ENCODE measurements at places on chromosomes 2 and 18.

GRCh38 chr2:7523481-7524120, 606.4 kb downstream of the RNF144A start:
- DNase-seq = no peak

GRCh38 chr2:216632952-216633615, at the start of gene IGFBP2:
TSS of gene IGFBP2 (plus strand) at chr2:216633420. CDS start at chr2:216633524, 104 bp downstream.
- DNase-seq = no peak

DNA sequence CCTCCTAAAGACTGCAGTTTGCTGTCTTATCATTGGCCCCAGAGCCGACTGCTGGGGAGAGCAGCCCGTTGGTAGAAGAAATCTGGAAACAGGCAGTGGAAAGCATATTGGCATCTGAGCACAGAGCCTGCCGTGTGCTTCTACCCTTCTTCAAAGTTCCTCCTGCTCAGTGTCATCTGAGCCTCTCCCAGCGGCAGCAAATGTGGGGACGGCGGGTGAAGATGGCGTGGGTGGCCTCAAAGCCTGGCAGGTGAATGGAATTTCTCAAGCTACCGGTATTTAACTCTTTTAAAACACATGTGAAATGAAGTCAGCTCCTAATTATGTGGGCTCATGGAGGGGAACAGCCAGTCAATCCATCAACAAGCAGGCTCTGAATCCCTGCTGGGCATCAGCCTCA, 181.6 kb upstream of the PXDN start:
- DNase-seq = no peak

DNA sequence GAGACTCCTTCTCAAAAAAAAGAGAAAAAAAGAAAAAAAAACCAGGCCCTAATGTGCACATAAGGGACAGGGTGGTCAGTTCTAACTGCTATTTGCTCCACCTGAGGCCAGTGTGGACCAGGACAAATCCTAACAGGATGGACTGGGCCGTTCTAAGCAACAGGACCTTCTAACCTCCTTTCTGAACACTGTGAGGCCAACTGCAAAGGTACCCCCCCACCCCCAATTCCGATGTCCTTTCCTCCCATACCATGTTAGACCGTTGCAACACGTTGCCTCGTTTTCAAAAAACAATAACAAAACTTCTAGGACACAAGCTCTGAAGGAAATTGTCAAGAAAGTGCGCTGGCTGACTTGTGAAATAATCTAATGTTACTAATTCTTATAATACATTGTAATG, 1.2 kb downstream of the THAP4 start:
- DNase-seq = no peak

DNA sequence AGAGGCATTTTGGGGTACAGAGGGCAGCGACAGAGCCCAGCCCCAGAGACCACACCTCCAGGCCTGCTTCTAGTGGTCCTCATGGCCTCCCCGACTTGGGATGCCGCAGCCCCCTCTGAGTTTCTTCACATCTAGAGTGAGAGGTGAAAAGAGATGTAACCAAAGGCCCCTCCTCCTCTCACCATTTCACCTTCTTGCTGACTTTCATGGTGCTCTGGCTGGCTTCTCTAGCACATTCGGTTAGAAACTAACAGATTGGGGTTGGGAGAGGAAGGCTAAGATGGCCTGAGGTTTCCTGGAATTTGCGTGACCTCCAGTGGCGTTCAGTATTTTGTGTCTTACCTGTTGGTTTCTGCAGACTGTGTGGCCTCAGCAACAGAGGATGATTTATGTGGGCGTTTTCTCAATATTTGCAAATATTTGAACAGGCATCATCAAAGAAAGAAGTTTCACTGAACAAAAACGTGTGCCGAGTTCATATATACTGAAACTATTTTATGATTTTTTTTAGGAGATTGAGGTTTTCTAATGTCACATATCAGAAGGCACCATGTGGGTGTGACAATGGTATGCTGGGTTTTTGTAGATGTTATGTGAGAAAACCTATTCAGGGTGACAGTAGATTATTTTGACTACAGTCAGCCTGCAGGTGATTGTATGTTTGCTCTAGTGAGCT, 69.9 kb upstream of the BCL2L11 start:
- no peak for DNase-seq

DNA sequence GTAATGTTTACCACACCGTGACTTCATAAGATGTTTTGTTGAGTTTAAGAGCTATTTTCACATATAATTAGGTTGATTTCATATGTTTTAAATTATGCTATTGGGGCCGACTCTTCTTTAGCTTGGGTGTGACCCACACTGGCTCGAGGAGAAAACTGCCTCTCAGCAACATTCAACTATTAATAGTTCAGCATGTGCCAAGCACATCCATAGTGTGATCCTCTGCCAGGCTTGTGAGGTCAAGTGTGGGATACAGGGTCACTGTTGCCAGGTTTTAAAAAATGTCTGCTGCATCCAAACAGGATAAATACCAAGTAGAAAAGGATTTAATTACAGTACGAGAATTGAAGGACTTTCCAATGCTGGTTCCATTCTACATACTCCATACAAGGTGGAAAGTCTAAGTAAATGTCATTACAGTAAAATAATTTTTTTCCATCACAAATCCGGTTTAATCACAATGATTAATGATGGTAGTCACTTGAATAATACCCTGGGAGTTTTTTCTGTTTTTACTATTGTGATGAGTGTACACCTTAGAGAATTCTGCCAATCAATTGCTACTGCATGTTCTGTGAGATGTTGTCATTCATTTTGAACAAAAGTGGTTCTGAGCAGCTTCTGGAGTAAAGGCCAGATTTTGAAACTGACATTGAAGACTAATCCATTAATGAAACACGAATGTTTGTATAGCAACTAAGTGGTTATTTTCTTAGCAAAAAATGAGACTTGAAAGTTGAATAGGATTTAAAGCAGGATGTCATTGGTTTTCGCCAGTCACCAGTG, 84.5 kb downstream of the ABI2 start:
- DNase-seq = no peak

Data from skeletal muscle cell (primary cell).